Amygdala (tissue), 56 donors: ENCODE measurements at places on chromosomes 4 and X.

DNA sequence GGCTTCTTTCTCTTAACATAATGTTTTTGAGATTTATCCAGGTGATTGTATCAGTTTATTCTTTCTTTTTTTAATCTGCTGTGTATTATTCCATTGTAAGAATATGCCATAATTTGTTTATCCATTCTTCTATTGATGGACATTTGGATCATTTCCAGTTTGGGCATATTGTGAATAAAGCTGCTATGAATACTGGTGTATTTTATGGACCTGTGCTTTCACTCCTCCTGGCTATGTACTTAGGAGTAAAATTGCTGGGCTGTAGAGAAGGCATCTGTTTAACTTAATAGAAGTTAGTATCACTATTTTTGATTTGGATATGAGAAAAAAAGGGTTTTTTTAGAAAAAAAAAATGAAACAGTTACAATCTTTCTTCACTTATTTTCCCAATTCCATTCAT lies 50.0 kb upstream of the FAM9C start:
- no peak for DNase-seq

- peak; percentile 65 for DNase-seq
Observed at GRCh38 chr4:165378745-165379677, at the start of gene CPE. Gene CPE, plus strand, starts transcription at chr4:165379008. Its CDS starts 214 bp downstream, at chr4:165379222.

DNA sequence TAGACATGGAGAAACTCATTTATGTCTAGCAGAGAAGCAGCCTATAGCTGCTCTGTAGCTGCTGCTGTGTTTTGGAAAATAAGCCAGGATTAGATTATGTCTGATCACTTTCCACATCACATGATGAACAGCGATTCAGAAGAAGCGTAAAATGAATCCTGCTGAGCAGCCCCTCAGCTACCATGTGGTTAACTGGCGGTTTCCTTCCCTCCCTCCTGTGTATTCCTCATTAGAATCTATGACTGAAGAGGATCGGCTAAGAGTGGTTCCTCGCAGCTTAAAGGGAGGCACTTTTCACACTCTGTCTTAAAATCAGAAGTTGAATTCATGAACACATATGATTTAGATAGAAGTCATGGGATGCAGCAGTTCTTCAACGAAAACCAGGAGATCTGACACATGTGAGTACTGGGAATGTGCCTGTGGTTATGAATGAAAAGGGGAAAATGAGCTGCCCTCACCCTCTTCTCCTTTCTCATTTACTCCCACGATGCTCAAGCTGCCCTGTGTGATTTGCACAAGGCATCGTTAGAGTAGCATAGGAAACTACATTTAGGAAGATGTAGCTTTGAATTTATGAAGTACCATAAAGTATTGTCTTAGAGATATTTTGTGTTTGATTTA lies at the start of gene PPEF1:
PPEF1 (plus strand) TSS at position 220 of the 624 bp plus-strand sequence; CDS start at position 356, 136 bp downstream.
- no peak for DNase-seq

DNA sequence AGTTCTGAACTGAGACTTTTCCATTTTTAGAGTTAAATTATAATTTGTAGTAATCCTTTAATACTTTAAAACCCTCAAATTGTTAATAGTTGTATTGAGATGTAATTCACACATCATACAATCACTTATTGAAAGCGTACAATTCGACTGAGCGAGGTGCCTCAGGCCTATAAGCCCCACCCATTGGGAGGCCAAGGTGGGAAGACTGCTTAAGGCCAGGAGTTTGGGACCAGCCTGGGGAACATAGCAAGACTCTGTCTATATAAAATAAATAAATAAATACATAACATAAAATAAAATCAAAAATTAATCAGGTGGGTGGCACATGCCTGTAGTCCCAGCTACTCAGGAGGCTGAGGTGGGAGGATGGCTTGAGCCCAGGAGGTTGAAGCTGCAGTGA lies 70.3 kb downstream of the RWDD4 start:
- no peak for DNase-seq

- DNase-seq = peak; percentile 69
Observed at GRCh38 chr4:51895816-51896408, 53.0 kb downstream of the DCUN1D4 start.

GRCh38 chr4:148441986-148442831 lies at the start of gene NR3C2:
Gene NR3C2, minus strand, starts transcription at chr4:148442414.
- peak; percentile 99 for DNase-seq

- no peak for DNase-seq
Observed at GRCh38 chrX:93322110-93322509, 351.3 kb downstream of the NAP1L3 start.

DNA sequence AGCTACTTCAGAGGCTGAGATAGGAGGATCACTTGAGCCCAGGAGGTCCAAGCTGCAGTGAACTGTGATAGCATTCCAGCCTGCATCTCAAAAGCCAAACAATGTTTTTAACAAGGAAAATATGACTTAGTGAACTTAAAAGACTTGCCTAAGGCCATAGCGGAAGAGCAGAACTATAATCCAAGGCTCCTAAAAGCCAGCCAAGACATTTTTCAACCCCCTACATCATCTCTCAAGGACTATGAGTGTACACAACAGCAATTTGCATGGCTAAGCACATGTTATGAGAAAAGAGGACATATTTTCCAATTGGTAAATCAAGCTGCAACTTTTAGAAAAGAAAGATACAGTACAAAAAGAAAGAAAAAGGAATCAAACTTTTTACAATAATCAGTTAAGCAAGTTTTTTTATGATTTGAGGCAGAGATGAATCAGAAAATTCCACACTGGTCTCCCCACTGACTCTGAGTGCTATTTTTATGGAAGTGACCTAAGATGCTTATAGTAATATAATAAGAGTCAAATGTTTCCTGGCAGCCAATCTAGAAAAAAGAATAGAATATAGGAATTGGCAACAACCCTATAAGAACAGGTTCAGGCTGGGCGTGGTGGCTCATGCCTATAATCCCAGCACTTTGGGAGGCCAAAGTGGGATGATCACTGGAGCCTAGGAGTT lies 9.8 kb upstream of the ACOT9 start:
- DNase-seq = no peak

DNA sequence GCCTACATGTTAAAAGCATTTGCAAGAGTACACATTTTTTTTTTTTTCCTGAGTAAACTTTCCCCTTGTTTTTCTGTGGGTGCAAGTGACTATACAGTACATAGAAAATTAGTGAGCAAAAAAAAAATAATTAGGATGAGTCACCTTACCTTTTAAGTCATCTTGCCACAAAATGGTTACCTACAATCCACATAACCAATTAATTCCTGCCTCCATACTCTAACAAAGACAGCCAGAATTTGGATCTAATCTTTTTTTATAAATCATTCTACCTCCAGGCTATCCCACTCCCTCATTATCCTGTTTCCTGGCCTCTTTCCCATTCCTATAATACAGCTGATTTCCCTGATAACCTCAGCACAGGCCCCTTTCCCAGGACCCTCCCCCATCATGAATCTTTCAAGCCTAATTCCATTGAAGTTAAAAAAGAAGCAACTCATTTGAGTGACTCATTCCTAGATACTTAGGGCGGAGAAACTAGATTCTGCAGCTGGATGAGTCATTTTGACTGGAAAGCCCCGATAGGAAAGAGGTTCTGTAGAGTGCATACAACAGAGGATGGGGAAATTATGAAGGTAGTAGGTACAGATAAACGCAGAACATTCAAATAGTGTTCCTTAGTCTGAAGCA lies 128.2 kb downstream of the C4orf51 start:
- DNase-seq = no peak

DNA sequence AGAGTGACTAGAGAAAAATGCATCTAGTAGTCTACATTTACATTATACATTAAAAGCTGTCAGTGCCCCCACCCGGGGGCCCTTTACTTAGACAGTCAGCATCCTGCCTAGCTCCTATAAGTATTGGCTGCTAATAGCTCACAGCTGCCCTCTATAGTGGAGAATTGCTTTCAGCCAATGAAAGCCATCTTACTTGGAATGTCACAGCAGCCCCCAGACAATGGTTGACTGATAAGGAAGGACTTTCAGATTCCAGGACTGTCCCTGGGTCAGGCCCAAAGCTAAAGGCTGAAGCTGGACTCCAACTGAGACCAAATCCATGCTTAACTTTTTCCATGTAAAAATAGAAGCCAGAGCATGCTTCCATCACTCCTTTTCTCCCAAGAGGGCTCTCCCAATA lies 196.9 kb downstream of the ANKRD50 start:
- DNase-seq = no peak

DNA sequence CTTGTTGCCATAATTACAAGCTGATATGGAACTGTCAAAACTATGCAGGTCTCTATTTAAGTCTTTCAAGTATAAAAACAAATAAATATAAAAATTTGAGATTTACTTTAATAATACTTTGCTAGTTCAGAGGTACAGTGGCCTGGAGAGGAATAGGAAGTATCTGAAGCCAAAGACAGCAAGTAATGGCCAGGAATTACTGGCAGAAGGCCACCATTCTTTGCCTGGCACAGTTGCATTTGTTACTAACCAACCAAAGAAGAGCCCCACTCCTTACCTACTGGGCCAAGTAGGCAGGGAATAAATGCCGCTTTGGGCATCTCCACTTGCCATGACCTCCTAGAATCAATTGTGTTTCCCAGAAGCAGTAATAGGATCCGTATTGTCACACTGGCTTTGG lies 13.8 kb upstream of the ADAMTS3 start:
- DNase-seq = no peak

- no peak for DNase-seq
Observed at GRCh38 chr4:73707918-73708577, 32.3 kb upstream of the CXCL8 start.

DNA sequence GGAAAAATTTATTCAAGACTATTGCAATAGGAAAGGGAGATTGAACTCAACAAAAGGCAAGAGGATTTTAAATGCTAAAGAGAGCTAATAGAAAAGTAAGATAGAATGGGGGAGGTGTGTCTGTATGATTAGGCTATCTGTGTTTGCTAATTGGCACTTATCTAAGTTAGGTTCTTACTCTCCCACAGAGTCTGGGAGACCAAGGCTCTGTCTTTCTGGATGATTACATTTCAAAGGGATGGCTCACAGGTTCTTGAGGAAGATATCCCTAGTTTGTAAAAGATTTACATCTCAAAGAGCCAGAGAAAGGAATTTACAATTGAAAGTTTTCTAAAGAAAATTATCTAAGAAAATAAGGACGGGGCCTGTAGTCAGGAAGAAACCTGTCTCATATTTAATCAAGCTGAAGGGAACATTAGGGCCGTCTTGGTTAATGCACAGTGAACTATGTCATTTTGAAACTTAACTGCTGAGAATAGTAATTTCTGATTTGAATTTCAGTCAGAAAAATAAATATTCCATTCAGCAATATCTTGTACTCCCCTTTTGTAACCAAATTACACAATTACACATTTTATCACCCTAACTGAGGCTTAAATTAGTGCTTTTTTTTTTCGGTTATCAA lies 75.8 kb downstream of the MAGEB10 start:
- DNase-seq = no peak

GRCh38 chr4:165355900-165356300 lies 22.9 kb upstream of the CPE start:
- DNase-seq = no peak

DNA sequence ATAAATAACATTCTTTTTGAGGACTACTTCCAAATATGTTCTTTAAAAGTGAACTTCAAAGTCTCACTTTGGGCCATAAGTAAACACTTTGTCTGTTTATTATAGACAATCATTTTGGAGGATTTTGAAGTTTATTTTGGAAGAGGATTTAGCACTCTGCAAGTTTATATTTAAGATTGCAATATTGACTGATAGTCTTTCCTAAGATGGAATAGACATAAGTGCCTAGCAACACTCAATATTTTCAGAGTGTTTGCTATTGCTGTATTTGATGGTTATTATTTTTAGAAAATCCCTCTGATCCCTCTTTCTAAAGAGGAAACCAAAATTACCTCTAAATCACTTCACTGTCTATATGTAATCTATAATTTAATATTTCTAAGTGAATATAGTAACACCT lies 42.8 kb upstream of the MAD2L1 start:
- DNase-seq = no peak

- DNase-seq = no peak
Observed at GRCh38 chr4:20645236-20645635, 55.0 kb upstream of the PACRGL start.

- DNase-seq = no peak
Observed at GRCh38 chr4:3677748-3678070, 88.5 kb upstream of the ADRA2C start.

- no peak for DNase-seq
Observed at GRCh38 chr4:107692202-107692601, 27.8 kb downstream of the PAPSS1 start.

GRCh38 chrX:102832661-102833060 lies 104.4 kb upstream of the RAB40AL start:
- DNase-seq = peak; percentile 1

DNA sequence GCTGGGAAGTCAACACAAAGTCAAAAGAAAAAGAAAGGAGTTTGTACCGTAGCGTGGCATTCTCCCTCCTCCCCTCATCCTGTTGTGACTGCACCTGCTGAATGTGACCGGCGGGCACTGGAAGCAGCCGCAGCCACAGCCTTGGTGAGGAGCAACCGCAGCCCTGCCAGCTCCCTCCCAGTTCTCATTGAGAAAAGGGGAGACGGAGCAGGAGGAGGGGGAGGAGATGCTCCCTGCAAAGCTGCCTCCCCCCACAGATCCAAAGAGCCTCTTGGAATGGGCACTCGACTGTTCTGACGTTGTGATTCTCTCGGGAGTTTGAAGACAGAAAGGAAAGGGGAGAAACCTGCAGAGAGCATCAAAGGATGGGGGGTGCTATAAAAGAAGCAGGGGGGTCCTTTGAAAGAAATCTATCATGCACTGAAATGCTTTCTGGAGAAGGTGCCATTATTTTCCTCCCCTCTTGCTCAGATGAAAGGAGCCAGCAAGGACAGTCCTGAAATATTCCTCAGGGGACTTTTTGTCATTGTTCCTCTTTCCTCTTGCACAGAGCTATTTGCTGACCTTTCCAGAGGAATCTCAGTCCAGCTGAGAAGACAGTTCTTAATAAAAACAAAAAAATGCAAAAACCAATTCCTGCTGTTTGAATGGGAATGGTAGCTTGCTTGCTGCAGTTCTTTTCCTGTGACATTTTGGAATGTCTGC lies 429.7 kb downstream of the MAPK10 start:
- DNase-seq = no peak

DNA sequence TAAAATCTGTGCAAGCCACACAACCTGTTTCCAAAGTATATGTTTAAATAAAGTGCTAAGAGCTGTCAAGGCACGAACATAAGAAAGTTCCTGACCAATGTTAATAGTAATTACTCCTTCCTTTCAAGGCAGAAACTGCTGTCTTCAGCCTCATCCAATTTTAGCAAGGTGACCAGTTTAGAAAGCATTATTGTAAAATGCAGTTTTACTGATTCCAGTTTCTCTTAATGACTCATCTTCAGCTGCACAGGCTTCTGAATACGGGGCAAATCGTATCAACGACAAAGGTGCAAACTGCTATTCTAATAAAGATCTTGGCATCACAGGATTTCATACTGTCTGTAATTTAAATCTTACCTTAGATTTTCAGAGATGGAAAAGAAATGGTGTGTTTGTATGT lies 87.5 kb downstream of the PPP3CA start:
- DNase-seq = no peak

GRCh38 chr4:2868877-2869487 lies 25.3 kb downstream of the ADD1 start:
- no peak for DNase-seq

- DNase-seq = no peak
Observed at GRCh38 chr4:118911238-118911703, 22.6 kb downstream of the SYNPO2 start.

- DNase-seq = no peak
Observed at GRCh38 chr4:151418385-151418784, 9.4 kb downstream of the FHIP1A start.
